ENCODE measurements at places on chromosomes 2 and 18.

GRCh38 chr2:238061315-238062202 is 758 bp downstream of the SCLY start:
- DNase-seq, result peak; percentile 57

- no peak for DNase-seq
Measured at GRCh38 chr2:36450466-36451196, 95.1 kb downstream of the CRIM1 start.

DNA sequence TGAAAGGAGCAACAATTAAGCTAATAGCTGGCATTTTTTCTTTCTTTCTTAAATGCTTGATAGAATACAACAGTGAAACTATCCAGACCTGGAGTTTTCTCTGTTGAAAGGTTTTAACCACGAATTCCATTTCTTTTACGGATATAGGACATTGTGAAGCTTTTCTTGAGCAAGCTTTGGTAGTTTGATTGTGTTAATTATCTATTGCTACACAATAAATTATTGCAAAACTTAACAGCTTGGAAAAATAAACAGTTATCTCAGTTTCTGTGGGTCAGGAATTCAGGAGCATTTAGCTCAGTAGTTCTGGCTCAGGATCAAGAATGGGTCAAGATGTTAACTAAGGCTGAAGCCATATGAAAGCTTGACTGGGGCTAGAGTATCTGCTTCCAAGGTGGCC is 11.7 kb downstream of the PHOSPHO2 start:
- no peak for DNase-seq

GRCh38 chr18:42636309-42636708 is 479.2 kb downstream of the RIT2 start:
- DNase-seq, result no peak

DNA sequence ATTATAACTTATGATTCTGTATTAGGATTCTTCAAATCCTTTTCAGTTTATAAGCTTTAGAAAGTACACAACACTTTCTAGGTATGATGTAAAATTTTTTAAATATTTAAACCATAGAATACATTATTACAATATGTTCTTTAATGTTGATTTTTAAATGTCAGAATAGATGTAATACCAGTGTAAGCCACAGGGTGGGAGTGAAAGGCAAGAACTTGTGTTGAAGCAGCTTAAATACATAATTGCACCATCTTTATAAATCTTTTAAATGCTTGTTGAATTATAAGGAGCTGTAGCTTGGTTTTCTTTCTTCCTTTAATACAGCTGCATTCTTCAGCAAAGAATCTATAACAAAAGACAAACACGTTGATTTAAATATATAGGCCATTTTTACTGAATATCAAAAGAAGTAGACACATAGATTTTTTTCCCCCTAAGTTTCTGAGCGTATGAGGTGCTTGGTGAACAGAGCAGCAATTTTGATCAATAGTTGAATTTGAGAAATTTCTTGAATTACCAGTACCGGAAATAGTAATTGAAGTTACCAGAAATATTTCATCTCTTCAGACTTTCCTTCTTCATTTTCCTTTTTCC is 63.0 kb downstream of the TANK start:
- no peak for DNase-seq

- no peak for DNase-seq
Measured at GRCh38 chr2:157196956-157197355, 60.5 kb upstream of the GALNT5 start.

GRCh38 chr2:241796209-241796608 is 12.8 kb upstream of the NEU4 start:
- DNase-seq, result no peak

- DNase-seq, result no peak
Measured at GRCh38 chr2:239688122-239688681, 287.4 kb upstream of the HDAC4 start.

GRCh38 chr2:63539416-63540162 is 48.7 kb downstream of the WDPCP start:
- no peak for DNase-seq

- no peak for DNase-seq
Measured at GRCh38 chr2:111522231-111522768, 361.7 kb downstream of the ANAPC1 start.

GRCh38 chr2:38602136-38602731 is 494 bp downstream of the HNRNPLL start:
- DNase-seq, result peak; percentile 44

- no peak for DNase-seq
Measured at GRCh38 chr2:226308323-226308680, 491.3 kb downstream of the IRS1 start.

- no peak for DNase-seq
Measured at GRCh38 chr18:32049393-32050171, 31.0 kb downstream of the RNF125 start.

- DNase-seq, result no peak
Measured at GRCh38 chr2:64220265-64220664, 76.0 kb upstream of the PELI1 start.

GRCh38 chr18:3451183-3451988 is 1.4 kb downstream of the TGIF1 start:
- DNase-seq, result peak; percentile 59

- no peak for DNase-seq
Measured at GRCh38 chr2:177474998-177475397, 82.4 kb downstream of the AGPS start.

GRCh38 chr2:216827073-216827720 is 32.7 kb downstream of the TNP1 start:
- no peak for DNase-seq

DNA sequence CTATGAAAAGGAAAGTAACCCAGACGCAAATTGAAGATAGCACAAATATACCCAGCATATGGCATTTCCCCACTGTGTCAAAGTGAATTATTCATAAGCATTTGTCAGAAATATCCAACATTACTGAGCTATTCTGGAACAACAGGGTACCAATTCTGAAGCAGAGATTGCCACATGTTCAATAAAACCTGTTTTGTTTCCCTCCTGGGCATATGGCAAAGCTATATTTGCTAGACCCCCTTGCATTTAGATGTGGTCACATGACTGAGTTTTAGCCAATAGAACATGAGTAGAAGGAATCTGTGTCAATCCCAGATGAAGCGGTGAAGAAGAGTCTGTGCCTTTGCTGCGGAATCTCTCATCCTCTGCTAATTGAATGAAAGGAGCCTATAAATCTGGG is 296.4 kb upstream of the DLGAP1 start:
- DNase-seq, result no peak

GRCh38 chr2:208093128-208093527 is 31.2 kb downstream of the CRYGD start:
- no peak for DNase-seq

- peak; percentile 49 for DNase-seq
Measured at GRCh38 chr2:215435280-215435869, 493 bp downstream of the FN1 start.

DNA sequence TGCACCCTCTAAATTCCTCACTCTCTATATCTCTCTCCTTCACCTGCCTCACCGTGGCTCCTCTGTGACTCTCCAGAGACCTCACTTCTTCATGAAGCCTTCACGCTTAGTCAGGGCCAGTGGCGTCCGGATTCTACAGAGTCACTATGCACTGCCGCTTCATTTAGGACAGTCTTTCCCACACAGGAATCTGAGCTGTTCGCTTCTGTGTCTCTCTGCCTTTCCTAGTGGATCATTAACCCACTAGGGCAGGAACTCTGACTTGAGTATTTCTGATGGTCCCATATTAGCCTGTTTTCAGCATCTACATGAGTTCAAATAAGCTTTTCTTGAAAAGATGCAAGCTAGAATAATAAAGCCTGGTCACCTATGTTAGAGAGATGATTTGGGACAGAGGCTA is 180.2 kb upstream of the DOK6 start:
- no peak for DNase-seq

- DNase-seq, result no peak
Measured at GRCh38 chr2:37713258-37713700, 41.8 kb upstream of the CDC42EP3 start.

DNA sequence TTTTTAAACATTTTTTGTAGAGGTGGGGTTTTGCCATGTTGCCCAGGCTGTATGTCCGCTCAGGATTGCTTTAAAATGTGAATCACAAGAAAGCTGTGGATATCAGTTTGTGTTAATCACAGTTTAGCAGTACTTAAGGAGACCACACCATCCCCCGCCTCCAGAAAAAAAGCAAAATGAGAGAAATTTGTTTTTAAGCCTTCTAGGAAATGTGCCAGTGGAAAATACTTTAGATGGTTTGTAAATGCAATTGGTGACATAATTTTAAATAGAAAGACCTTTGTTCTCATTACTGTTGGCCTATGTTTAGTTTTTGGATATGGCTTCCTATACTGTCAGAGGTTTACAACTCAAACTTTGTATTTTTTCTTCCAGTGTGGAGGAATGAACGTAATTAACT is 27.0 kb downstream of the GCA start:
- no peak for DNase-seq

DNA sequence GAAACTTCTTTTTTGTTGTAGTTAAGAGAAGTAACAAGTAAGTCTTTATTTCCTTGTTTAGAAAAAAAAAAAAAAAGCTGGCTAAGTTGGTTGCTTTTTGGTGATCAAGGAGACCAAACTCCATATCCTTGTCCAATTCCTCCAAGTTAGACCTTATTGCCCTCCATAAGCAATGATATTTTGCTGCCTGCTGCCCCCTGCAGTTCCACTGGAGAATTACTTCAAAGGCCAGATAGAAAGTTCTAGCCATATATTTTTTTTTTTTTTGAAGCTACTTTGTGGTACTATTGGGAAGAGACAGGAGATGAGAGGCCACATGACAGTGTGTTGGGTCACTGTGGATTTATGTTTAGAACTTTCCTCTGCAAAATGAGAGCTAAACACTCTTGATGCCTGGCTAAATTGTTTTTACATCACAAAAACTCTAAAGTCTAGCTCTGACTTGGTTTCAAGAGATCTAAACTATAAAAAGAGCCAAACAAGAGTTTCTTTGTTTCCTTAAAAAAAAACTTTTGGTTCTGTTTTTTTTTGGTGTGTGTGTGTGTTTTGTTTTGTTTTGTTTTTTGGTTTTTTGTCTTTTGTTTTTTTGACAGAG is 80.7 kb upstream of the RASGRP3 start:
- DNase-seq, result peak; percentile 58

- DNase-seq, result no peak
Measured at GRCh38 chr2:12381543-12382325, 335.0 kb upstream of the TRIB2 start.

GRCh38 chr18:48944634-48945033 is 6.1 kb downstream of the SMAD7 start:
- DNase-seq, result no peak

DNA sequence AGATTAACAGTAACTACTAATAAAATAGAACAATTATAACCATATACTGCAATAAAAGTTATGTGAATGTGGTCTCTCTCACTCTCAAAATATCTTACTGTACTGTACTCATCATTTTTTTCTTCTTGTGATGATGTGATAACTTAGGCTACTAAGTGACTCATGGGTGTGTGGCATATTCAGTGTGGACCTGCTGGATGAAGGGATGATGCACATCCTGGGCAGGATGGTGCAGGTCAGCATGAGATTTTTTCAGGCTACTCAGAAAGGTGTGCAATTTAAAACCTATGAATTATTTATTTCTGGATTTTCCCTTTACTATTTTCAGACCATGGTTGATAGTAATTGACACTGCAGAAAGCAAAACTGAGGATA is 90.7 kb downstream of the NCKAP5 start:
- no peak for DNase-seq

DNA sequence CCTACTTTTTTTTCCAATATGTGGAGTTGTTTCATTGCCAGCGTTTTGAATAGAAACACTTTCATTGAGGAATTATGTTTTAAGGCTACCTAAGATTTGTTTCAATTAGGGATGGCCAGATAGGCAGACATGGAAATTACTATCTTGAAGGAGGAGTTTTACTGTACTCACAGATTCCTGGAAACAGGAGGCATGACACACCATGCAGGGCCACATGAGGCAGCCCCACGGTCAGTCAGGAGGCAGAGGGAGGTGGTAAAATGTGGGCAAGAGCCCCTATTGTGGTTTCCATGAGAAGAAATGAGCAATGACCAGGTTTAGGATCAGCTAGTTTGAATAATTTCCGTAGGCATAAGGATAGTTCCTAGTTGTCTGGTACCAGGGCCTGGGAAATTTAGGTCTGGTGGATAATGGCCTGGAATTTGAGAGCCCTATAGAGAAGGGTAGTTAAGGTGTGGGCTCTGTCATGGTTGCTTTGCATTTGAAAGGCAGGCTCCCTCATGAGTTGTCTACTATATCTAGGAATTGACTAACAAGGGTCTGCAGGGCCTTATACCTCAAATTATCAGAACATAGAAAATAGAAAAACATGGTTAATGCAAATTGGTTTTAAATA is 360.0 kb upstream of the KCNJ3 start:
- no peak for DNase-seq

GRCh38 chr2:23673830-23674679 is 252.9 kb downstream of the ATAD2B start:
- DNase-seq, result no peak
